Fibroblast of the conjunctiva (primary cell): ENCODE measurements at places on chromosomes 7 and 10.

- no peak for DNase-seq
These were observed 51.9 kb downstream of the CDC14C start for GRCh38 chr7:48976253-48976652.

DNA sequence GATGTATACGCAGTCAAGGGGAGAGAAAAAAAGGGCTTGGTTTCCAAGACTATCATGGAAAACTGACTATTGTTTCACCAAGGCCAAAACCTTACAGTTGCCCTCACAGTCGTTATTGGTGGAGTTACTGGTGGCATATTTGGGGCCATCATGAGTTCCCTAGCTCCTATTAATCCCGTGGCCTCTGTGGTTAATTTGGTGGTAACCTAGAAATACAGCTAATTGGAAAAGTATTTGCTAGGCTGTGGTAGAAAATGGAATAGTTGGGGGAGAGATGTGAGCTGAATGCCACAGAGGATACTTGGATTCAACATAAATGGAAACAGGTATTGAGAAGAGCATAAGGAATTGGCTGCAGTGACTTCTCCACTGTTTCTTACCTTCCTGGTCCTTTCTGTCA, 450.7 kb downstream of the KCNMA1 start:
- DNase-seq, result no peak

DNA sequence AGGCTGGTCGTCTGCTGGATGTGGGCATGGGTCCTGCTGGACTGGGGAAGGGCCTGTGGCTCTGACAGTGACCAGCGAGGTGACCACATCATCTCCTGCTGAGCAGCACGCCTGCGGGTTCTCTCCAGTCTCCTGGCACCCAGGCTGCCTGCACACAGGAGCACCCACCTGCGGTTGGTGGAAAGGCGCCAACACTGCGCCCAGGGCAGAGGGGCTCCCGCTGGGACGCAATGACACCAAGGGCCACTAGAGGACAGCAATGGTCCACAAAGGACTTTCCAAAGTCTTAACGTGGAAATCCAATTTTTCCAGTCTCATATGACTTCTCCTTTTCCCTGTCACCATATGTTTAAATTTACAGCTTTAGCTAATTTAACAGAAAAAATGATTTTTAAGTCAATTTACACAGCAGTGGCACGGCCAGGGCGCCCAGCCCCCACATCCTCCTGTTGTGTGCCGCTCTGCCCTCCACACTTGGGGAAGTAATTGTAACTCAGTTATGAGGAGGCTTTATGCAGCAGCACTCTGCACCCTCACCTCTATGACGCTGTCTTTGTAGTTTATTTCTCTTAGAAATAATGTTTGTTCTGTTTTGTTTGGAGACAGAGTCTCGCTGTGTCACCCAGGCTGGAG, 38.1 kb downstream of the CFAP46 start:
- no peak for DNase-seq

DNA sequence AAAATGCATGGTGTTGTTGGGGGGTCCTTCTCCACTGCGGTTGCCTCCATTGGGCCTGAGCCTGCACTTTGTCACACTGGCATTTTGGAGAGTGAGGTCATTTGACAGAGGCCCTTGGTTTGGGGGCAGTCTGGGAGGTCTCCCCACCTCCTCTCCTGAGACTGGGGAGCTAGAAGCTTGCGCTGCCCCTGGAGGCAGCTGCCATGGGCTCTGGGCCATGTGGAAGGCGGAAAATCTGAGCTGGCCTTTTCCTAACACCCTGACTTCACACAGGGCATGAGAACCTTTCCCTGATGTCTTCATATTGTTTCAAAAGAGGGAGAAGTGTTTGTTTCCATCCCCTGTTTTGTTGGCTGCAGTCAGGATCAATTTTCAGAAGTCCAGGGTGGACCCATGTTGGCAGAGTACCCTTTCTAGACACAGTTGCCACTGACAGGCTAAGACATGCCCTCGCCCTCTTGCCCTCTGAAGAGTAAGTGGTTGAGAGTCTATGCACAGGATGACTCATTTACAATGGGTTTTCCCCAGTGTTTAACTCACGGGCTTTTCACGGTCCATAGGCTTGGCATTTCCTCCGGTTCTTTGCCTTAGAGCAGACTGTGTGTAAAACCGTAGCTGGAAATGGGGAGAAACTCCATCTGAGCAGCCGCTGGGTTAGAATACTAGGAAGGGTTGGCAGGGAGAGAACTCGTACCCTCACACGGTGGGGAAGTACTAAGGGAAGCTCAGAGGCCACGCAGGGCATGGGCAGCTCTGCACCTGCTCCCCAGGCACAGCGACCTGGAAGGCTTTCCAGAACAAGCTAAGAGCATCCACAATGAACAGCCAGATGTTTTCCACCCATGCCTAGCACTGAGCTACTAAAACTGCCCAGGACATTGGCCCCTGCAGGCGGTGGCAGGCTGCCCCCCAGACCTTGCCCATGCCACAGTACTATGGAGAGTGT, 655.0 kb downstream of the SDK1 start:
- DNase-seq, result no peak

GRCh38 chr7:39357648-39358047, 208.6 kb upstream of the YAE1 start:
- DNase-seq, result no peak
